ENCODE measurements at places on chromosomes 5 and 9.

DNA sequence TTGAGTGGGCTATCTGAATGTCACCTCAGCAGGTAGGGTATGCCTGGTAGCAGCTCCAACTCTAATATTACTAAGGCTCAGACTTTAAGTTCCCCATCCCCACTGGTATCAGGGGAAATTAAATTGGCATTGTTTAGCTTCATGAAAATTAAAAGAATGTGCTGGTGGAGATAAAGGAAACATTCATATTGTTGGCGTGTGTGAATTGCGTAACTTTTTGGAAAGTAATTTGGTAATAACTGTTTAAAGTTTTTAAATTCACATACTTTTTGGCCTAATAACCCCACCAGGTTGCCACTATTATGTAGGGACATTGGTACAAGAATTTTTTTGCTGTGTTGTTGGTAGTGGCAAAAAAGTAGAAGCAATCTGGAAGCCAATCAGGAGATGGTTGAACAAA is 29.4 kb downstream of the TNPO1 start:
- DNase-seq, result no peak

- no peak for DNase-seq
Observed at GRCh38 chr5:166031926-166032325, 2259.5 kb upstream of the WWC1 start.

DNA sequence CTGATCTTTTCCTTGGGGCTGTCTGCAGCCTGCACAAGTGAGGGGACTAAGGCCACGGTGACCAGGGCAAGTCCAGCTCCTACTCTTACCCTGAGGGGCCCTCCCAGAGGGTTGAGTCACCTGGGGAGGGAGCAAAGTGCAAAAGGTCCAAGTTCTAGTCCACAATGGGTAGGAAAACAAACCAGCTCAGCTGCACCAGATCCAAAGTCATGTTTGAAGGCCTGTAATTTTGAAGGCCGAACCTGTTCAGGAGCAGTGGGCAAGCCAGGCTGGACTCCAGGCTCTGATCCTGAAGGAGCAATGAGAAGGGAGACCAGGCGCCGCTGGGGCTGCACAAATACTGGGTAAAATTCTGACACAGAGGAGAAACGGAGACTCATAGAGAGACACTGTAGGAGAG is 15.8 kb upstream of the TCF7 start:
- no peak for DNase-seq

- peak; percentile 33 for DNase-seq
Observed at GRCh38 chr5:60677850-60678664, 21.9 kb downstream of the DEPDC1B start.

- DNase-seq, result no peak
Observed at GRCh38 chr9:99356512-99356971, 134.5 kb downstream of the SEC61B start.

GRCh38 chr9:104074876-104075275 is 19.2 kb upstream of the SMC2 start:
- no peak for DNase-seq

- DNase-seq, result no peak
Observed at GRCh38 chr5:135491552-135492318, 39.6 kb upstream of the TIFAB start.
